ENCODE measurements at places on chromosomes 4 and X.

GRCh38 chr4:153706519-153706918 lies 22.4 kb downstream of the TLR2 start:
- DNase-seq, result no peak

DNA sequence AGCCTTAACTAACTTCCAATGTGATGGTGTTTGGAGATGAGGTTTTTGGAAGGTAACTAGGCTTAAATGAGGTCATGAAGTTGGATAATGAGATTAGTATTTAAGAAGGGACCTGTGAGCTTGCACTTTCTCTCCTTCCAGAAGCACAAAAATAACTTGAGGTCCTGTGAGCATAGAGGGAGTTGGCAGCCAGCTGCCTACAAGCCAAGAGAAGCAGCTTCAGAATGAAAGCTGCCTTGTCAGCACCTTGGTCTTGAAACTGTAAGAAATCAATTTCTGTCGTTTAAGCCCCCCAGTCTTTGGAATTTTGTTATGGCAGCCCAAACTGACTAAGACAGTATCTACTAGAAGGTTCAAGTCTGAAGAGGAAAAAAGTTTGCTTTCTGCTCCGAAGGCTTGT lies 280.2 kb upstream of the GALNTL6 start:
- no peak for DNase-seq

GRCh38 chr4:166366012-166366411 lies 493.0 kb downstream of the TLL1 start:
- no peak for DNase-seq

GRCh38 chr4:54550395-54551171 lies 107.2 kb upstream of the KIT start:
- no peak for DNase-seq

DNA sequence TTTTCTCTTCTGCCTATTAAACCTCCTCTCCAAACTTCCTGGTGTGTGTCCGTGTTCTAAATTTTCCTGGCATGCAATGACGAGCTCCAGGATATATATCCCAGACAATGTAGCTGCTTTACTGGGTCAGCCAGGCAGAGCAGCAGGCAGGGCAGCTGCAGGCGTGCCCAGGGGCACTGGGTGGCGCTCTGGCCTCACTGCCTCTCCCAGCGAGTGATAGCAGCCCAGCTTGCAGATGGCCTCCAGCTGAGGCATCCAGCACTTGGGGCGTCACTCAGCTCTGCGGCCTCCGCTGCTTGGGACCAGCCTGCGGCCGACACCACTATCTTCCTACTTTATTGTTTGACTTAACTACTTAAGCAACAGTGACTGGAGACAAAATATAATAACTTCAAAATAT lies 23.0 kb upstream of the UBA6 start:
- no peak for DNase-seq

- DNase-seq, result no peak
Measured at GRCh38 chr4:78622253-78622979, 70.8 kb downstream of the ANXA3 start.

DNA sequence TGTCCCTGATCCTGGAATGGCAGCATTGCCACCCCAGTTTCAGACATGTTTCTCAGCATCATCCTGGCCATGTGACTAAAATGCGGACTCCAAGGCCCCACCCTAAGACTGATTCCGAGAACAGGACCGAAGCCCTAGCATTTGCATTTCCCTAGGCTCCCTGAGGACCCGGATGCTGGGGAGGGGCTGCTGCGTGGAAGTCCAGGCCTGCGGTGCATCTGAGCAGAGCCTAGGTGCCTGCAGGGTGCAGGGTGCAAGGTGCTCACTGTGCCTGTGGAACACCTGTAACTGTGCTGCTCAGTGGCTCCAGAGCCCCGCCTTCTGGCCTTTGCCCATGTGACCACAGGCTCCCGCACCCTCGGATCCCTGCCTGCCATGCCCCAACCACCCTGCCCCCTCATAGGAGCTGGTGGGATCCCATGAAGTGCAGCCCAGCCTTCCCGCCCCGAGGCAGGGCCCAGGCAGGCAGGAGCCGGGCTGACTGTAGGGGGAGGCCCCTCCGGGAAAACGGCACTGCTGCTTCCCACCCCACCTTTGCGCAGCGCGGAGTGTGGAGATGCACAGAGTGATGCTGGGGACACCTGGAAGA lies 14.9 kb downstream of the PNMA6F start:
- no peak for DNase-seq

GRCh38 chr4:127236889-127237288 lies 395.9 kb upstream of the INTU start:
- no peak for DNase-seq

- no peak for DNase-seq
Measured at GRCh38 chr4:124682384-124682783, 30.1 kb downstream of the ANKRD50 start.

DNA sequence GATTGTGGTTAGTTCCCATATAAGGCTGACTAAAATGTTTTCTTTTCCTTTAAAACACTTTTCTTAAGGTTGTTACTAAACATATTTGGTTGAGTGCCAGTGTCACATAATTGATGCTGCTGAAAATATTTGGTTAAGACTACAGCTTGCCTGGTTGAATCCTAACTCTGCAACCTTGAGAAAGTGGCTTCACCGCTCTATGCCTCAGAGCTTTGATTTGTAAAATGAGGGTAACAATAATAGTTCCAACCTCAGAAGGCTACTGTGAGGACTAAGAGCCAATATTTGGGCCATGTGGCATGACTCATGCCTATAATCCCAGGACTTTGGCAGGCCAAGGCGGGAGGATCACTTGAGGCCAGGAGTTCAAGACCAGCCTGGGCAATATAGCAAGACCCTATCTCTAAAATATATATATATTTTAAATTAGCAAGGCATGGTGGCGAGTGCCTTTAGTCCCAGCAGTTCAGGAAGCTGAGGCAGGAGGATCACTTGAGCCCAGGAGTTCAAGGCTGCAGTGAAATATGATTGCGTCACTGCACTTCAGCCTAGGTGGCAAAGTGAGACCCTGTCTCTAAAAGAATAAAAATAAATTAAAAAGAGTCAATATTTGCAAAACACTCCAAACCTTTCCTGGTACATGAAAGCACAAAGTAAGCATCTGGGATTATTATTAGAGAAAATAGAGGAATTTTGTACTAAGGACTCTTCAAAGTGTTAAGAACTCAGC lies 7.1 kb upstream of the NEIL3 start:
- DNase-seq, result no peak

DNA sequence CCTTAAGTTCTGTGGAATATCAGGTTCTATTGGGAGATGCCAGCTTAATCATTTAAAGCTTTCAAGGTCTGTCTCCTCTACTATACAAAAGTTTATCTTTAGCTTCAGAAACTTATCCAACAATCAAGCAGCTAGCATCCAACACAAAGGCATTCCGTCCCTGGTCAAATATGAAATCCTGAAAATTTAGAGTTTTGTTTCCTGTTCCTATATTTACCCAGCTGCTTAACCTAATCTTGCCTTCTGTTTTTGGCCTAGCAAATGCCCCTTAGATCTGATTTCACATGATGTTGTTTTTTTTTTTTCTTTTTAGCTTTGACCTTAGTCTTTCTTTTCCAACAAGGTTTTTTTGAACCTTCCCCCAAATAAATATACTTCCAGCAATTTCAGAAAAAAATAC lies 33.8 kb downstream of the FAM13A start:
- DNase-seq, result no peak

DNA sequence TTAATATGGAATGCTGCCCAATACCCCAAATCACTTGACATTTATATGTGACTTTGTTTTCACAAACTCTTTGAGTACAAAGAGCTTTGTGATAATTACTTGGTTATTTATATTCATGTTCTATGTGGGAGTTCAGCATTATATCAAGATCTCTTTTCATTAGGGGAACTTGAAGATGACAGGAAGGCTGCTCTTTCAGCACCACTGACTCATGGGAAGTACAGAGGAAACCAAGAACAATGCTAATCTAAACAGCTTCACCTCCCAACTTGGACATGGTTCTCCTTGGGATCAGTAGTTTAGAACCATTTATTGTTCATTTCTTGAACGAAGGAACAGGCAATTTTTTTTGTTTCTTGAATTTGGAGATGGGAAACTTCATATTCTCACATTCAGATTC lies 184.0 kb upstream of the AFF2 start:
- no peak for DNase-seq

DNA sequence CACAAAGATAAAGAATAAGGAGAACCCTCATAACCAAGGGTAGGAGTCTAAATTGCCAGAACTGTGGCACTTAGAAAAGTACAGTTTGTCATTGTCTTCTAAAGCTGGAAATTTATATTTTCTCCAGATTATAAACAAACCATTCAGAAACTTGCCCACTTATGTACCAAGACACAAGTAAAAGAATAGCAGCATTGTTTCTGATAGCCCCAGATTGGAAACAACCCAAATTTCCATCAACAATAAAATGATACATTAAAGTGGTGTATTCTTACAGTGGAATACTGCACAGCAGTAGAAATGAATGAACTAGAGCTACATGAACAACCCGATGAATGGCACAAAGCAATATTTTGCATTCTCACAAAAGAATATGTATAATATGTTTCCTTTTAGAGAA lies 63.1 kb upstream of the PDHA1 start:
- no peak for DNase-seq

DNA sequence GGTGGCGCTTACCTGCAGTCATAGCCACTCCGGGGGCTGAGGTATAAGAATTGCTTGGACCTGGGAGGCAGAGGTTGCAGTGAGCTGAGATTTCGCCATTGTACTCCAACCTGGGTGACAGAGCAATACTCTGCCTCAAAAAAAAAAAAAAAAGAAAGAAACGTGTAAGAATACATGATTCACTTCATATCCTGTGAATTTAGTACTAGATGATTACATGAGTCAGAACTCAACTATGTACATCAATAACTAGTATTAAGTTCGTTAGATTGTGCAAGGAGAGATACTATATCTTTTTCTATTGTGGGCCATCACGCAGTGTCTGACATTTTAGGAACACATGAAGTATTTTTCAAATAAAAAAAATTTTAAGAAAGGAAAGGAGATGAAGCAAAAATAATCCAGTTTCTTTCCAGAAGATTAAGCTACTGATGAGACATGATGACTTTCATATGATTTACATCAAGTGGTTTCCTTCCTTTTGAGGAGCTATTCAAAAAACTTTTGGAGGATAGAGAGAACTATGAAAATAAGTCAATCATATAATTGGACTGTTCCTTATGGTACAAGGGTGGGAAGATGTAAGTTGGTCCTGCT lies 64.7 kb upstream of the EXOC1L start:
- DNase-seq, result no peak

- DNase-seq, result no peak
Measured at GRCh38 chr4:154625971-154626370, 13.5 kb upstream of the FGG start.

DNA sequence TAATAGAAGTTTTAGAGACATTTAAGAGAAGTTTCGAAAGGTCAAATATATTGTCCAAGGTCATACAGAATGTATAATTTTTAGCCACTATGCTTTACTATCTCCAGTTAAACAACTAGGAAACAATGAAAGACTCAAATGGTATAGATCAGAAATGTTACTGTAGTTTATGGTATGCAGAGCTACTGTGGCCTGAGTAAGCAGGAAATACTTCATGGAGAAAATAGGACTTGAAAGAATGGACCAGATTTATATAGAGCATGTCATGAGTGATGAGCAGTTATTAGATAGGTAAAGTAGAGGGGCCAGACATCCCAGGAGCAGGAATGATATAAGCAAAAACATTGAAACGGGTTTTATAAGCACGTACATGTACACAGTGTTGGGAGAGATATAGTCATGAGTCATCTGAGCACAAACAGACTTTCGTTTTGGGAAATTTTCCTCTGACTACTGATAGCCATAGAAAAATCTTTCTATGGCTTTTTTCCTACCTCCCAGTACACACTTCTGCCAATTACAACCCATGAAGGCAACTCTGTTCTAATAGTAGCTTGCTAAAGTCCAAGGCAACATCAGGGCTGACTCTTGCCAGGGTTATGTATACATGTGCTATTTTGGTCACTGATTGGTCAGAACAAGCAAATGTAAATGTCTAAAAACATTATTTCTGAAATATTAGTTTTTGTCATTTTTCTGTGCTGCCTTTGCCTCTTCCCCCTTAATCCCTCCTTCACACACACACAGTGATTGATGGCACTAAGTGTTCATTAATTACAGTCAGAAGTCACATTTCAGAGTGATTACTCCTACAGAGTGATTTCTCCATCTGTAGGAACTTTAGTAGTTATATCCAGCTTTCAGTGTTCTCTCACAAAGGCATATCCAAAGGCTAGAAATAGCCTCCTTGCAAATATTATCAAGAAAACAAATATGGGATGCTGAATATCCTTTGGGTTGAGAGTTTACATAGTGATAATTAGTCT lies 198.7 kb downstream of the ENOX2 start:
- DNase-seq, result no peak

- DNase-seq, result no peak
Measured at GRCh38 chr4:157072002-157072401, 3.9 kb upstream of the GLRB start.

- no peak for DNase-seq
Measured at GRCh38 chr4:17013382-17014006, 115.0 kb upstream of the LDB2 start.

DNA sequence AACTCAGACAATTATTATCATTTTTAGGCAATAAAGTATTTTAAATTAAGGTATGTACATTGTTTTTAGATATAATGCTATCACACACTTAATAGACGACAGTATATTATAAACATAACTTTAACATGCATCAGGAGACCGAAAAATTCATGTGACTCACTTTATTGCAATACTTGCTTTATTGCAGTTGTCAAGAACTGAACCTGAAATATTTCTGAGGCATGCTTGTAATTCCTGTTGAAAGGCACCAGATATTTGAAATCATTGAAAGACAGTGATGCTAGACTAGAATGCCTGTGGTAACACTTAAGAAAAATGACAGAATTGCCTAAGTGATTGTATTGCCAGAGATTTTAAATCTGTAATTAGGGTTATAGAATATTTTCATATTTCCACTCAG lies 175.6 kb upstream of the MAGEB2 start:
- no peak for DNase-seq

DNA sequence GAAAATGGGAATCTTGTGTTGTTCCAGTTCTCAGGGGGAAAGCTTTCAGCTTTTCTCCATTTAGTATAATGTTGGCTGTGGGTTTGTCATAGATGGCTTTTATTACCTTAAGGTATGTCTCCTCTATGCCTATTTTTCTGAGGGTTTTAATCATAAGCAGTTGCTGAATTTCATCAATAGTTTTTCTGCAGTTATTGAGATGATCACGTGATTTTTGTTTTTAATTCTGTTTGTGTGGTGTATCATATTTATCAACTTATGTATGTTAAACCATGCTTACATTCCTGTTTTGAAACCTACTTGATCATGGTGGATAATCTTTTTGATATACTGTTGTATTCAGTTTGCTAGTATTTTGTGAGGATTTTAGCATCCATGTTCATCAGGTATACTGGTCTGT lies 66.8 kb upstream of the CENPE start:
- no peak for DNase-seq

DNA sequence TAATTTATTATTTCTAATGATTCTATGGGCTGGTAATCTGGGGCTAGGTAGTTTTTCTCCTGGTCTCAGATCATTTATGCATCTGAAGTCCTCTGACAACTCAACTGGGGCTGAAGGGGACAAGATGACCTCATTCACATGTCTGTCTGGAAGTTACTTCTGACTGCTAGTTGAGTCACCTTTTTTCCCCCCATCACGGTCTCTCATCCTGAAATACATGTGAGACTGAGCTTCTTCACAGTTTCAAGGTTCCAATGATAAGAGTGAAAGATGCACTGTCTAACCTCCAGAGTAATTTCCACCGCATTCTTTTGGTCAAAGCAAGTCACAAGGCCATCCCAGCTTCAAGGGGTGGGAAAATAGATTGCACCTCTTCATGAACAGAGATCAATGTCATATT lies 356.7 kb upstream of the RPS6KA3 start:
- DNase-seq, result no peak
